Stimulated activated CD8-positive, alpha-beta memory T cell treated with anti-CD3 and anti-CD28 coated beads, Interleukin-4, amount 100 ng/mL, for 1 hour (primary cell): ENCODE measurements at places on chromosomes 2 and 18.

- DNase-seq = no peak
Observed at GRCh38 chr18:3345885-3346284, 84.0 kb downstream of the MYL12B start.

DNA sequence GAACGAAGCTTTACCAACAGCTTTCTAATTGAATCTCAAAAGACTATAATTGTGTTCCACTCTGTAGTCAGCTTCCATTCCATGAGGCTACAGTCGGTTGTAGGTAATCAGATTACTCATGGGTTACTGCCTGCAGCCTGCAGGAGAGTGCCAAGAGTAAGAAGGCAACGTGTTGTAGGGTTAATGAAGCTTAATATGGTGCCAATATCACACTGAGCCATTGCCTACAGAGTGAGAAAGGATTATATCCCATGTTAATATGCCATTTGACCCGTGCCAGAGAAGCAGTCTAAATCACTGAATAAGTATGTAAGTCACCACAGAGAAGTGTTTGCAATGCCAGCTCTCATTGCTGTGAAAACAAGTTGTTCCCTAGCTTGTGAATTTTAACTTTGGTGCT lies 734.5 kb upstream of the ACVR2A start:
- DNase-seq = no peak

DNA sequence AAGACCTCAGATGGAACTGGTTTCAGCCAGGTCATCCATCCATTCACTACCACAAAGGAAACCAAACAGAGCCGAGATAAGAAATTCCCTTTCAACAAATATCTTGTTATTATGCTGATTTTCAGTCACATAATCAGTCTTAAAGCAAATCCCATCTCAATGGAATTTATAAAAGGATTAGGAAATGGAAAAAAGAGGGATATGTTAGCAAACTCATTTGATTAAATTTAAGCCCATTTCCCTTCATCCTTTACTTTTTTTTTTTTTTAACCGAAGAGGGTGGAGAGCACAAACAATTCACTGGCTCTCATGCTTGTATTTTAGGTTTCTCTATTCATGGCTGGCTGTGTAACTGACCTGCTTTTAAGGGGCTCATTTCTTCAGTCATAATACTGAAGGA lies 109.0 kb upstream of the GATA6 start:
- DNase-seq = no peak

- DNase-seq = no peak
Observed at GRCh38 chr2:19349911-19350677, 8.3 kb downstream of the OSR1 start.

DNA sequence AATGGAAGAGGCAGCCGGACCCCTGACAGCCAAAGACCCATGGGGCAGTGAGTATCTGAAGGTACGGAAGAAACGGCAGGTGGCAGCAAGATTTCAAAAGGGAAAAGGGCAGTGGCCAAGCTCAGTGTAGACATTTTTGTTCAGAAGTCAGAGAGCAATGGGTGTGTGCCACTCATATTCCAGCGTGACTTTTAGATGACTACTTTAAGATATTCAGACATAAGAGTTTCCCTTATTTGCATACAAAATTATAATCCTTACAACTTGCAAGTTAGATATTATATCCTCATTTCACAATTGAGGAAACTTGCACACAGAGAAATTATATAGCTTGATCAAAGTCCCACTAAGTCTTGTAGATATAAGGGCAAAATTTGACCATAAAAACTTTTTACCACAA lies 60.7 kb upstream of the CYTIP start:
- DNase-seq = no peak

- no peak for DNase-seq
Observed at GRCh38 chr2:134718023-134718816, 580 bp downstream of the TMEM163 start.

GRCh38 chr2:127618551-127619202 lies 27.3 kb upstream of the GPR17 start:
- DNase-seq = no peak

- no peak for DNase-seq
Observed at GRCh38 chr2:57726294-57726693, 320.3 kb upstream of the VRK2 start.

- DNase-seq = no peak
Observed at GRCh38 chr18:36829362-36830157, 633 bp downstream of the KIAA1328 start.

DNA sequence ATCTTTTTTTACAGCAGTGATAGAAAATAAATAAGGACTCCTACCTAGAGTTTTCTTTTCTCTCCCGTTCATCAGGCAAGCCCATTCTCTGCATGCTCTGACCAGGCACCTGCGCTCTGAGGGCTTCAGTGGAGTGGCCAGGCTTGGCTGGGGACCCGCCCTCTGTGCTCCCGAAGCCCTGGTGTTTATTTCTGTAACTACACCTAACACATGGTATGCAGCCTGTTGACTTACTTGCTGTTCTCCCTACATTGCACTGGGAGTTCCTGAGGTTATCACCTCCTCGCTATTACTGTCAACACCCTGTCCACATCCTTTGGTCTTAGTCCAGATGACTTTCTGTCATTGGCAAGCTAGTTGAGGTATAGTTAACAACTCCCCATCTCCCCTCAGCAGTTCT lies 317.7 kb downstream of the LPIN1 start:
- DNase-seq = no peak

- no peak for DNase-seq
Observed at GRCh38 chr2:174395969-174396630, 570 bp downstream of the SCRN3 start.

GRCh38 chr2:11292464-11293255 lies 51.8 kb downstream of the ROCK2 start:
- DNase-seq = no peak

DNA sequence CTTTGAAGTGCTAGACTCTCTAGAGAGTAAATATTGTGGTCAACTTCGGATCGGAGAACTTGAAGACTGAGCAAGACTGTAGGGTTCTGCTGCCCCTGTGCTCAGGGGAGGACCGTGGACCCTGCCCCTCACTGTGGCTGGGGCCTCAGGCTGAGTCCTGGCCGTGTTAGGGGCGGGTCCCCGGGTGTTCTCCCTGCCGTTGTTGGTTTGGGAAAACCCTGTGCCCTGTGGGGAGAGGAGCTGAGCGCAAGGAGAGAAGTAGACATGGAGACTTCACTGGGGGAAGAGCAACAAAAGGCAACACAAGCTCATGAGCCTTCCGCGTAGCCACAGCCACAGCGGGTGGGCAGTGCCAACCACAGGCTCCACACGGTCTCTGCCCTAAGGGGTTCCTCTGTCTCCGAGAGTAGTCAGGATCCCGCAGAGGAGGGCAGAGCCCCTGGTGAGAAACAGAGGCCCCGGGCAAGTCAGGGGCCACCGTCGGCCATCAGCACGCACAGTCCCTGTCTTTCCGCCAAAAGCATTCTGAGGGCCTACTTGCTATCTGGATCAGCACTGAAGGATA lies 53.1 kb downstream of the NTSR2 start:
- DNase-seq = no peak

GRCh38 chr2:231655894-231656293 lies 52.4 kb upstream of the PTMA start:
- no peak for DNase-seq

GRCh38 chr2:9519250-9519649 lies 36.4 kb downstream of the ADAM17 start:
- no peak for DNase-seq

- DNase-seq = no peak
Observed at GRCh38 chr2:112601754-112602153, 17.3 kb downstream of the CHCHD5 start.

DNA sequence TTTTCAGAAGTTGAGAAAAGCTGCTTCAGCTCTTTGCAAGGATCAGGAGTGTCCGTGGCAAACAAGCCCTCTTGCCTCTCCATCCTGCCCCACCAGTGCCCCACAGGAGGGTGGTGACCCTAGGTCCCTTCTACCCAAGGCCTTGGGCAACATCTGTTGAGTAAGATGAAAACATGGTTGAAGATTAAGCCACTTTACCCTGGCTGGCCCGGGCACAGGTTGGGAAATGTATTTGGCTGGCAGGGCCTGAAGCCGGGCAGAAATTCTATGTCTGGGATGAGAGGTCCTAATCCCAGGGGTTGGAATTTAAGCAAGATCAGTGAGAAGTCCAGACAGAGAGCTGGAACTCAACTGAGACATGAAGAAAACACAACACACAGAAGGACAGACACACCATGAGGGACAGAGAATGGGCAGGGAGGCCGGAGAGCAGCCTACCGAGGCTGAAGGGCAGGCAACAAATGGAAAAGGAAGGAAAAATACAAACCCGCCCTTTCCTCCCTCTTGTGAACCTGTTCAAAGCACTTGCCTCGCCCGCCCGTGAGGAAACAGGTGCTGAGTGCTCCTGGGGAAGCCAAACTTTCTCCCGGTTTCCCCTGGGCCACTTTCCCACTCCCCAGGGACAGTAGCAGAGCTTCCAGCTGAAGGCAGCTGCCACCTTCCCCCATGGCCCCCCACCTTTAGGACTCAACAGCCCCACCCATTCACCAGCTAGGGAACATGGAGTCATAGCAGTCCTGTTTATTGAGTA lies 86.1 kb downstream of the TNS1 start:
- no peak for DNase-seq

DNA sequence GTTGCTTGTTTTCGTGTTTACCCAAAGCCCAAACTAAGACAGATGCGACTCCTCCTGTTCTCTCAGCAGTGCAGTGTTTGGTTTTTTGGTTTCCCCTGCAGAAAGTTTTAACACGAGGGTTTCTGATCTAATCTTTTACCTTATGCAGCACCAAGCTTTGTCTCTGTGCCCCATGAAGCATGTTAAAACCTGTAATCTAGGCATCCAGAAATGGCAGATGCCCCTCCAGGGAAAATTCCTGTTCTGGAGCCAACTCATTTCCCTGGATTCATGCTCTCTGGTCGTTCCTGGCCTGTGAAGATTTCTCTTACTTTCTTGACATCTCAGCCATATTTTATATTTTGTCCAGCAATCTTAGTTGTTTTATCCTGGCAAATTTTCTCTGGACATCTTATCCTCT lies 91.5 kb downstream of the LTBP1 start:
- no peak for DNase-seq

DNA sequence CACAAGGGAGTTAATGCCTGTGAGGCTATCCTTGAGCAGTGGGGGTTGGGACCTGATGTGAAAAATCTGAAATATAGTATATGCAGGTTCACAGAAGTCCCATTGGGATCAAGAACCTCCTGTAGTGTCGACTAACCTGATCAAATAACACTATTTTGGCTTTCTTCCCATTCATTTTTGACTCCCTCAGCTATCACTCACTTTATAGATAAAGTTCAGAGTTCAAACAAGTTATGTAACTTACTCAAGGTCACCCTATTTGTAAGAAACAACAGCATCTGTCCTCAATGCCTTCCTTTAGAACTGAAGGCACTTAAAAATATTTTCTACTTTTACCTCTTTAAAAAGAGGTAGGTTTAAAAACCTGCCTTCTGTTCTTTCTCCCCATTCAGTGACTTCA lies 341.6 kb downstream of the DPP10 start:
- no peak for DNase-seq
